Renal pelvis (tissue), 12 donors: ENCODE measurements at places on chromosomes 3 and 15.

DNA sequence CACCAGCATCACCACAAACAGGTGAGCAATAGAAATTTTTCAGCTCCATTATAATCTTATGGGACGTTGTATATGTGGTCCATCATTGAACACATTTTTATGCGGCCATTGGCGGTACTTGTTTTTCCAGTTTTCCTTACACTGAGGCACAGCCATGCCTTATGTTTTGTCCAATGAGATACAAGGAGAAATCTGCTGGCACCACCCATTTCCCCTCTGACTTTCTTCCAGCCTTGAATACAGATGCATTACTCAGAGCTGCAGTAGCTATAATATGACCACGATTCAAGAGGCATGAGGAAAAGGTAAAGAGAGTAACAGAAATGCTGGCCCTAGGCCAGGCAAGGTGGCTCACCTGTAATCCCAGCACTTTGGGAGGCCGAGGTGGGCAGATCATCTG, 9.0 kb upstream of the PIK3R4 start:
- no peak for DNase-seq

DNA sequence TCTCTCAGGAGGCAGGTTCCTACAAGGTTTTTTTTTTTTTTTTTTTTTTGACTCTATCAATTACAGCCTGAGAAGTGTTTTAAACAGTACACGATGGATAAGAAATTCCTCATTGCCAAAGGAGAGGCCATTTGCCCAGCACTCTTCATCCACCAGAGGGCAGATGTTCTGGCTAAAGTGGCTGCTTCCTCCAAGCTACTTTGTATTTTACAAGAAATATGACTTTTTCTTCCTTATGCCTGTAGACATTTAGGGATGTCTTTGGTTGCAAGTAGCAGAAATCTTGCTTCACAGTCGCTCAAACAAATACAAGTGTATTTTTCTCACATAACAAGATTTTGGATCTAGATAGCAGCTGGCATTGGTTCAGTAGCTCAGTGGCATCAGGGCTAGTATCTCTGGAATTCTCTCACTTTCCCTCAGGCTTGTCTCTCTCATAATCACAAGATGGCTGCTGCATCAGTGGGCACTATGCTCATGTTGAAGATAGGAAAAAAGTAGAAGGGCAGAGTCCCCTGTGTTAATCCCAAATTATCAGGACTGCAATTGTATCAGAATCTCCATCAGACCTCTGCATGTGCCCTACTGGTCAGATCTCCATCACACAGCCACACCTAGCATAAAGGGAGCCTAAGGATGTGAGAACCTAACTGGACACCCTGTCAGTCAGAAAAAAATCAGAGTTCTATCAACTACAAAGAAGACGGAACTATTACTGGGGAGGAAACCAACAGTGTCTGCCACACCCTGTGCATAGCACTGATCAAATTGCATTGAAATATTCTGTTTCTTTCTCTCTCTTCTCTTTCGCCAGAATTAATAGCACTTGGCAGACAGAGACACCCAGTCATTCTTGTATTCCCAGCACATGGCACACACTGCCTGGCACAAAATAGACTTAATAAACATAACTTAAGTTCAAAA, 138.9 kb upstream of the COL8A1 start:
- DNase-seq, result peak; percentile 20

- DNase-seq, result no peak
These were observed 945 bp upstream of the PLA2G4F start for GRCh38 chr15:42157381-42157780.

- no peak for DNase-seq
These were observed 23.3 kb downstream of the RUBCN start for GRCh38 chr3:197713477-197713822.

DNA sequence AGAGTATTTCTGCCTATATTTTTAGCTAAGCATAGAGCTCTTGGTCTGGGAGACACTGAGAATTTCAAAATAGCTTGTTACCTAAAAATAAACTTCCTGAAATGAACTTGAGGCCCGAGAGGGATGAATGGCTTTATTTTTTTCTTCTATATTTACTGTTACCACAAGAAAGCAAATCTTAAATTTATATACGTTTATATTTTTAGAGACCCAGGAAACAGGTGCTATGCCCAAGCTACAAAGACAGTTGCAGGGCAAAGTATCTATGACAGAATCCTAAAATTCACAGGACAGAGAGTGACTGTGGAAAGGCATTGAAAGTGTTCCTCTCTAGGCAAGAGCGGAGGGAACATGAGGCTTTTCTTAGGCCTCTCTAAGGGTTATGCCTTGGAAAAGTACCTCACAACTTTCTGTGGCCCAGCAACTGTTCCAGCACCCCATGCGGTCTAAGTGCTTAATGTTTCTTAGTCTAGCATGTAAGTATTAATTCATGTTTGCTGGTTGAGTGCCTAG, 36.5 kb downstream of the TGFBR2 start:
- no peak for DNase-seq

GRCh38 chr3:52433328-52433995, 11.4 kb downstream of the SEMA3G start:
- no peak for DNase-seq

GRCh38 chr3:110608566-110608965, 463.1 kb upstream of the NECTIN3 start:
- DNase-seq, result no peak

GRCh38 chr3:77150028-77150427, 110.1 kb downstream of the ROBO2 start:
- DNase-seq, result no peak

GRCh38 chr15:80426316-80426715, 22.1 kb downstream of the ARNT2 start:
- DNase-seq, result no peak

DNA sequence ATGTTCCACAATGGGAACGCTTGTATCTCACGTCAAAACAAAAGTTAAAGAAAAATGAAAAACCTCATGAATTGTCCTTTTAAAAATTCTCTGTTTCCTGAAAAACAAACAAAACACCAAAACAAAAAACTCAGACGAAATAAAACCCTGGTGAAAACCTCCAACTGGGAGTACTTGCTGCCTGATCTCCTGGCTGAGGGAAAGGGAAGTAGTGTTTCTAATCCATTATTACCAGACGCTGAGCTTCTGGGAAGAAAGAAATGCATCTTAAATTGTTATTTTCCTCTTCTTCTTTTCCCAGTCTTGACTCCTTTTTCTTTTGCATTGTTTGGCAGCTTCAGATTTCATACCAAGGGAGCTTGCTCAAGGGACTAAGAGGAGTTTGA, 243.2 kb upstream of the RGMA start:
- no peak for DNase-seq

DNA sequence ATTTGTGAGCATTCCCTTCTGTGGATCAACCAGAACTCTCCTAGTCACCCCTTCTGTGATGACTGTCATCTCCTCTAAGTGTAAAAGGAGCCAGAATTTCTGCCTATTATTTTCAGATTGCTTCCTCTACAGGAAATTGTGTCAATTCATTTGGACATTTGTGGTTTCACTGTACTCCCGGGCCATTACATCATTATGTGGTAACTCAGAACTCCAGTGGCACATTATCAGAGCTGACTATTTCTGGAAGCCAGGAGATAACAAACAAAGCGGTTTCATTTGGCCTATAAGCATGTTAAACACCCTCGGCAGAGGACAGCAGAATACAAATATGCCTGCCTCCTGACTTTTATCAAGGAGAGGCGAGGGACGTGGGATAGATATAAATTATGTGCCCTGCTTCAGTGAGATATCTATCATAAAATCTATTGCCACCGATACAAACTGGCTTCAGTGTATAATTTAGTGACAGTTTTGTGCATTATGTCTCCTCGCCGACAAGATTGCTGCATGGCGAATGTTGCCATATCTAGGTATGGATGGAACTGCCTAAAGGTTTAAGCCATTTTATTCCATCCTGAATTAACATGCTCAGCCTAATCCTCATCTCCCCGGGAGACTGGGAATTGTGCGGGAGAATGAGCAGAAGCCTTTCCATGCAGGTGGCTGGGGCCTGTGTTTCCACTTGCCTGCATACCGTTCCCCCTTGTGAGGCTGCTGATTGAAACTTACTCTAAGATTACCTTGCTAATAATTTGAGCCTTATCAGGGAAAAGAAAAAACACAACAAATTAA, 193.4 kb upstream of the SEMA6D start:
- no peak for DNase-seq

GRCh38 chr15:83012076-83012426, 612 bp upstream of the C15orf40 start:
- no peak for DNase-seq

- DNase-seq, result no peak
These were observed 339.0 kb upstream of the NR2E3 start for GRCh38 chr15:71471347-71471746.

- no peak for DNase-seq
These were observed 18.4 kb upstream of the NEK10 start for GRCh38 chr3:27387625-27388024.

GRCh38 chr3:43289841-43290470, 3.6 kb downstream of the SNRK start:
- no peak for DNase-seq

DNA sequence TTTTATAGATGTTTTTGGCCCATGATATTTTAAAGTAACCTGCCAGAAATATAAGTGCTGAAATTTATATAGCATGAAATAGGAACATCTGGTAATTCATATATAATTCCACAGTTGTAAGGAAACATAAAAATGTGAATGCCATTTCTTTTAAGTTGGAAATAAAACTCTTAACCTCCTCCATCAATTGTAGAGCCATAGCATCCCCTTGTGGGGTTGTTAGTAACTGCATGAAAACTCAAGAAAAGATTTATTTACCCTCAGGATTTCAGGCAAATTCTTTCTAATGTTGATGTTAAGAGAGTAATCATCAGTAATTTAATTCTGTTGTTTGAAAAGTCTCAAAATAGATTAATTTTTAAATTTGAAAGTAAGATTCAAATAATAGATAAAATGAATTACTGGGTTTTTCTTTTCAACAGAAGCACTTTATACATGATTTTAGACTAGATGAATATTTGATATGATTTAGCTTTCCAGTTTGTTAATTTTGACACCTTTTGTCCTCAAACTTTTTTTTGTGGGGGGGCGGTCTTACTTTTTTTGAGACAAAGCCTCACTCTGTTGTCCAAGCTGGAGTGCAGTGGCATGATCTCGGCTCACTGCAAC, 74.7 kb downstream of the RASA2 start:
- DNase-seq, result peak; percentile 69

DNA sequence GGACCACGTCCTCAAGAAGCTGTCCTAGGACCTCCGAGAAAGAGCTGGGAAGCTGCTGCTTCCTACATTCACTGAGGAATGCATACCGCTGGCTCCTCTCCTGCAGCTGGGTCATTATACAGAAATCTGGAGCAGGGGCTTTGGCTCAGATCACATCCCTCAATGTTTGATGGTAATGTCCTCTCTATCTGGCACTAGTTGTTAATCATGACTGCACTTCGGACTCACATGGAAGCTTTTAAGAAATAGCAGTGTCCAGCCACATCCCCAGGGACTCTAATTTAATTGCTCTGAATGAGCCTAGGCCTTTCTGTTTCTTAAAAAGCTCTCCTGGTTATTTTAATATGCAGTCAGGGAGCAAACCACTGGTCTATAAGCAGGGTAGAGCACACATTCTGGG, 25.7 kb upstream of the MYRIP start:
- no peak for DNase-seq

DNA sequence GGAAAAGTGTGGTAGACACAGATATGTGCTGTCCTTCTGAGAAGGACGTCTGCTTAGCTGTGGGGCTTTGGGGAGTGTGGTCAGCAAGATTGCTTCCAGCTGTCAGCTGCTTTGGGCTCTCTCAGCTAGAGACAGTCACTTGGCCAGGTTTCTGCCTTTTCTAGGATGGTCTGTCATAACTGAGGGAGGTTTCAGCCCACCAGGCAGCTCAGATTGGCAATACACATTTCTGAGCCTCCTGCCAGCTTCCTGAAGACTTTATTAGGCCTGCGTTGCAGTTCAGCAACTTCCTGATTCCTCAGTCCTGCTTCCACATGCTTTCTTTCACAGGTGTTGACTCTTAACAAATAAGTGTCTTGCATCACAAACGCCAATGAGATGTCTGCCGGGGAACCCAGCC, 286.5 kb downstream of the SQOR start:
- DNase-seq, result no peak
